ENCODE measurements at places on chromosomes 1 and 21.

DNA sequence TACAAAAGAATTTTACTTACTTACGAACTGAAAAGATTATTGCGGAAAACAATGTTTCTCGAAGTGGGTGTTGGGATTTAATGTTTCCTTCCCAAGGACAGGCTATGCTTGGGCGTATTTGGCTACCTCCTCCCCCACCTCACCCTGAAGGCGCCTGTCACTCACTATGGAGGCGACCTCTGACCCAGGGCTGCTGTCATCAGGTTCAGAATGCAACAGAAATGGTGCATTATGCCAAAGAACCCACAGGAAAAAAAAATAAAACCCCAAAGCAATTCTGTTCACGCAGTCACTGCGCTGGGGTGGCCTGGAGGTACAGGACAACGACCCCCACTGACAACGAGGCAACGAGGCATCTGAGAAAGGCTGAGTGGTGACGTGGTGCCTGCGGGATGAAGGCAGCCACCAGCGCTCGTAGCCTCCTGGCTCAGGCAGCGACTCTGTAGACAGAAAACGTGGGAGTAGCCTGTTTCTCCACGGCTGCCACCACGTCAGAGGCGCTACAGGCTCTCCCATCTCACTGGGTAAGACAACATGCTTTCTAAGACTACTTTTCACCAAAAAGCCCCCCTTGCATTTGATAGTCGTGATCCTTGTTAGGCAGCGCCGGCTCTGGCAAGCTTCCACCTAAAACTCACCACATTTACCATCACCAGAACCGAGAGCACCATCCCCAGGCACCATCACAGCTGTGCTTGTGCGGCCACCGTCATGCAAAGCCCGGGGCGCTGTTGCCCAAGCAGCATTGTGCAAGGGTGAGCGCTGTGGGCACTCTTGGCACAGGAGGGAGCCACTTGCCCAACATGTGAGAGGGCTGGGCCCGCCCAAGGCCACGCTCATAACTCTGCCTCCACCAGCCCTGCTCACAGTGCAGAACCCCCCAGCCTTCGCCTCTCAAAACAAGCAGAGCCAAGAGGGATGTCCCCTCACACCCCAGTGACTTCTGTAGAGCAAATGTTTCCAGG lies 14.3 kb downstream of the NADK start:
- no peak for DNase-seq

DNA sequence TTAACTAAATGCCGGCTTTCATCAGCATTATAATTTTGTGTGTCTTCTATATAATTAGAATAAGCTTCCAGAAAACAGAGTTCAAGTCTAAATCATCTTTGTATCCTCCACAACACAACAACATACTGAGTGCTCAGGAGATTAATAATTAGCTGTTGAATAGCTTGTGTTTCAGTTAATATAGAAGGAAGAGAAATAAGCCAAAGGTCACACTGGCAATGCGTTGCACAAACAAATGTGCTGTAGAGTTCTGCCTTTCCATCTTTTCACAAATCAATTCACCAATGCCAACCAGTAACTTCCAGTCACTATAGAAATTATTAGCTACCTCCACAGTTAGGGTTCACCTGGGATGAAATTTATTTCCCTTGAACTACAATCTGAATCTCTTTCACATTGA lies 132.0 kb downstream of the LMX1A start:
- DNase-seq, result no peak

GRCh38 chr21:42382915-42383314 lies 12.9 kb downstream of the TMPRSS3 start:
- no peak for DNase-seq

GRCh38 chr1:225412321-225412720 lies 15.5 kb downstream of the LBR start:
- DNase-seq, result no peak

GRCh38 chr1:207004931-207005830 lies 27.4 kb downstream of the C1orf116 start:
- peak; percentile 19 for DNase-seq

GRCh38 chr1:147238925-147239820 lies 3.3 kb upstream of the CHD1L start:
- no peak for DNase-seq

DNA sequence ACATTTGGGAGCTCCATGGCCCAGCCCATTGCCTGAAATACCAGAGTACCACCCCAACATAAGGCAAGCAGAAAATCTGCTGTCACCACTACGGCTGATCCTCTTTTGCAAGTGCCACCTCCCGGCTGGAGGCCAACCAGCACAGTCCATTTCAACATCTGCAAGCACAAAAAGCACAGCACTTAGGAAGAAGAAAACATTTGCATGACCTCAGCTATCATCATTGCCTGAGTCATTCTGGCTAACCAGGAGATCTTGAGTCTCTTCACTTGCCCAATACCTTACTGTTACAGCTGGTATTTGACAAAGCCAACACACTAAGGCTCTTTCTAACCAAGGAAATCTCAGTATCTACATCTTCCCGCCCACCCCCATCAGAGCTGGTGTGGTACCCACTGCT lies 55.9 kb downstream of the NEK7 start:
- no peak for DNase-seq

DNA sequence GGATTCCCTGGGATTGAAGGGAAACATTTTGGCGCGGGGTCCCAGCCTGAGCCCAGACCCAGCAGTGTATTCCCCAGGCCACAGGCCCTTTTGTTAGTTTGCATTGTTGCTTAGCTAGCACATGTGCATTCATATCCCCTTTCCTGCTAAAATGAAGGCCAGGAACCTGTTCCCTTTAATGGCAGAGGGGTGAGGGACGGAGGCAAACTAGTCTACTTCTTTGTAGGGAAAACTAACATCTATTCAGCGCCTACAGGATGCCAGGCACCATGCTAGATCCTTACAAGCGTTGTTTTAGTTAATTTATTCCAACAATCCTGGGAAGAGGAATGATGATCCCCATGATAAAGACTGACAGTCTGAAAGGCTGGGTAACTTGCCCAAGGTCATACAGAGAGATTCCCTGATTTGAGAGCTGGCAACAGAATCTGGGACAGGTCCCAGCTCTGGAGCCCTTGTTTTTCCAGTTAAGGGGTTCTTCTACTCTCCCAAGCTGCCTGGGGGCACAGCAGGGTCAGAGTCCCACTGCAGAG lies 595 bp upstream of the E2F2 start:
- DNase-seq, result no peak

Measured in naive thymus-derived CD8-positive, alpha-beta T cell (primary cell).